ENCODE measurements at places on chromosomes 6 and 20.
A peak's percentile ranks its signal among the peaks of the same experiment; 100 is the strongest.

GRCh38 chr20:3239867-3240775 lies 1.1 kb upstream of the SLC4A11 start:
- DNase-seq: peak; percentile 7

DNA sequence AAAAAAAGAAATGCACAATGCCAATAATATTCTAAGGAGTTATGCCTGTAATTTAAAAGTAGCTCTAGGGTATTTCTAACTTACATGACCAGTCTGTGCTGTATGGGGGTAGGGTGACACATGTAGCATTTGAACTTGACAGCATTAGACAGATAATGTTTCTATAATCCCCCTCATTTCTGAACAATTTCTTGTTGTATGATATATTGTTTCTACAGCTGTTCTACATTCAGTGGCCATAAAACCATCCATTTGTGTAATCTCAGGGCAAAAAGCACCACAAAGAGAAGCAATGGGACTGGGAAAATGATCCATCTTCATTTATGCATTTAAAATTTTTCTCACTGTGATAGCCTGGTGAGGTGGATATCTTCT lies 767.8 kb downstream of the TFAP2A start:
- no peak for DNase-seq

DNA sequence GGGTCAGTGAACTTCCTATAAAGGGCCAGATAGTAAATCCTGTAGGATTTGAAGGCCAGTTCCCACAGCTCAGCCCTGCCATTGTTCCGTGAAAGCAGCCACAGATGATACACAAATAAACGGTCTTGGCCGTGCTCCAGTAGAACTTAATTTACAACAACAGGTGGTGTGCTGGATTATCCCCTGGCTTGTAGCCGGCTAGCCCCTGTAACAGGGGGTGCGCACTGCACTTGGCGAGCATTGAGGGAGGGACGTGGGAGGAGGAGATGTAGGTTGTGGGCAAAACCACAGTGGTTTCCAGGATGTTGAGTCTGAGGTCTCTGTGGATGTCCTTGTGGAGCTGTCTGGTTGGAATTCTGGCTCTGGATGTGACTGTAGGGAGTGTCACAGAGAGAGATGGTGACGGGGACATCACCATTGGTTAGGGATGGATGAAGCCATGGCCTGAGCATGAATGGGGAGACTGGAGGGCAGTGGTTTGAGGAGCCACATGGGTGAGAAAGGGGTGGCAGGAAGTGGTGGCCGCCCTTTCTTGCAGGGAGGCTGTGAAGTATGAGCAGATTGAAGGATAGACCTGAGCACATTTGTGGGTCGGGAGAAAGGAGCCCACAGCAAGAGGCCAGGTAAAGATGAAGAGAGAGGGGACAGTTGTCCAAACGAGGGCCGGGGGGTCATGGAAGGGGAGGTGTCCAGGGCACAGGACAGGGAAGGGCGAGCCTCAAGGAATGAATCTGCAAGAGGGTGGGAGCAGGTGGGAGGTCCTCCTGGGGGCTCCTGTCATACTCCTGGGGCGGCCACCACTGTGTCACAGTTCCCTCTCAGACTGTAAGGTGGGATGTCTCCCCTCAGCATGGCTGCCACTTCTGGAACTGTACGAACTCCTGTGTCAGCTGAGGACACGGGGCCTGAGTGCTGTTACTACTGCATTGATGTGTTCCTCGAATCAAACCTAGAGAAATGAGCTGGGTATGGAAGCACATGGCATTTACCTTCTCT lies 53.6 kb downstream of the CDH26 start:
- DNase-seq: no peak

DNA sequence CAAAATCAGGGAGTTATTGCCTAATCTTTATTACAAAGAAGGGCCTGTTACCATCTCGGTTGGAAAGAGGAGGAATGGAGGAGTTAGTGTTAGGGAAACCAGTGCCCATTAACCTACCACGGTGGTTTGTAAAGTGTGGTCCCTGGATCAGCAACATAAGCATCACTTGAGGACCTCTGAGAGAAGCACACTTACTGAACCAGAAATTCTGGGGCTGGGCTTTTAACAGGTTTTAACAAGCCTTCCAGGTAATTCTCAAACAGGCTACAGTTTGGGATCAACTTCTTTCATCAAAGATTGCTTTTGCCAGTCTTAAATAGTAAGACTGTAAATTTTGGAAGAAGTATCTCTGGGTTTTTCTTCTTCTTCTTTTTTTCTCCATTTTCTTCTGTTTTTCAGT lies 329.5 kb upstream of the JAG1 start:
- DNase-seq: no peak

DNA sequence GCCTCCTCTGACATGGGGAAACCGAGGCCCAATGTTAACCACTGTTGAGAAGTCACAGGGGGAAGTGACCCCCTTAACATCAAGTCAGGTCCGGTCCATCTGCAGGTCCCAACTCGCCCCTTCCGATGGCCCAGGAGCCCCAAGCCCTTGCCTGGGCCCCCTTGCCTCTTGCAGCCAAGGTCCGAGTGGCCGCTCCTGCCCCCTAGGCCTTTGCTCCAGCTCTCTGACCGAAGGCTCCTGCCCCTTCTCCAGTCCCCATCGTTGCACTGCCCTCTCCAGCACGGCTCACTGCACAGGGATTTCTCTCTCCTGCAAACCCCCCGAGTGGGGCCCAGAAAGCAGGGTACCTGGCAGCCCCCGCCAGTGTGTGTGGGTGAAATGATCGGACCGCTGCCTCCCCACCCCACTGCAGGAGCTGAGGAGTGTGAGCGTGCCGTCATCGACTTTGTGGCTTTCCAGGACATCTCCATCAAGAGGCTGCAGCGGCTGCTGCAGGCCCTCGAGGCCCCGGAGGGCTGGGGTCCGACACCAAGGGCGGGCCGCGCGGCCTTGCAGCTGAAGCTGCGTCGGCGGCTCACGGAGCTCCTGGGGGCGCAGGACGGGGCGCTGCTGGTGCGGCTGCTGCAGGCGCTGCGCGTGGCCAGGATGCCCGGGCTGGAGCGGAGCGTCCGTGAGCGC lies 1.6 kb downstream of the TNFRSF6B start:
- no peak for DNase-seq

Measured in inflammatory macrophage treated with lipopolysaccharide for 4 hours (primary cell).